ENCODE measurements at places on chromosomes 7 and 10.

DNA sequence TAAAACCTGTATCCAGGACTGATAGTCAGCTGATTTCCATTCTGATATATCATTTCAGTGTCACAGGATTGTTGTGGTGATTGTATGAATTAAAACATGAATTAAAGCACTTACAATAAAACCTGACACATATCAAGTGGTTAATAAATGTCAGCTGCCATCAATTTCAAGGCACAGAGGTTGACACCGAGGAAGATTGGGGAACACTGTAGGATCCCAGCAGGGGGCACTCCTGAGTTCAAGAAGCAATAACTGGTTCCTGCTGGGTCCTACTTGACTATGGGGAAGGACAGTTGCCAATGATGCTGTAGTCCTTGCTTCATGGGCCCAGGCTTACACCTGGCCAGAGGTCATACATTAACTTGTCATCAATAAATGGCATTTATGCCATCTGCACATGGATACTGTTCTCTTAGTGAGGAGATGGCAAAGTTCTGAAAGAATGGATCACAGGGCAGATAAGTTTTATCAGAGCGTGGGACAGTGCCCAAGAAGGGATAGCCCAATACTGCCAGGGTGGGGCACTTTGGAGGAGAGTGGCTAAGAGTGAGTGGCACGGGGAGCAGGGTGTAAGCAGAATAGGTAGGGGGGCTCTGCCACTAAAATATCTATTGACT is 24.1 kb downstream of the FZD1 start:
- no peak for DNase-seq

- no peak for DNase-seq
Measured at GRCh38 chr7:20227291-20227795, 10.2 kb upstream of the MACC1 start.

- no peak for DNase-seq
Measured at GRCh38 chr7:94003446-94004023, 620 bp downstream of the BET1 start.

- DNase-seq: no peak
Measured at GRCh38 chr10:110169586-110169985, 37.8 kb upstream of the MXI1 start.

- no peak for DNase-seq
Measured at GRCh38 chr10:126618466-126618865, 52.0 kb downstream of the C10orf90 start.

DNA sequence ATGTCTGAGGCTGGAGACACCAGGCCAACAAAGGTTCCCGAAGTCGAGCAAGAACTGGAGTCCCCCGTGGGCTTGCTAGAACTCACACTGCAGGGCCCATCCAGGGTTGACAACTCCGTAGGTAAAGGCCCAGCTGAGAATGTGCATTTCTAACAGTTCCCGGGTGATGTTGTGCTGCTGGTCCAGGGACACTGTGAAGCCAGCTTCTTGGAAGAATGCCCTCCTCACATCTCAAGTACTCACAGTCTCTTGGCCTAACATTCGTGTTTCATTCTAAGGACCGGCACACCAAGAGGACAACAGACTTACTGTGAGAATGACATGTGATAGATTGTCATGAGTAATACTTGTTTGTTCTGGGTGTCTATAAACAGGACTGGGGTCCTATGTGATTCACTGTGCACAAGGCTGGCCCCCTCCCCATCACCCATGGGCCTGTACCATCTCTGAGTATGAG is 682.3 kb upstream of the IGFBP3 start:
- DNase-seq: no peak

GRCh38 chr10:130350996-130351395 is 214.8 kb downstream of the GLRX3 start:
- no peak for DNase-seq

DNA sequence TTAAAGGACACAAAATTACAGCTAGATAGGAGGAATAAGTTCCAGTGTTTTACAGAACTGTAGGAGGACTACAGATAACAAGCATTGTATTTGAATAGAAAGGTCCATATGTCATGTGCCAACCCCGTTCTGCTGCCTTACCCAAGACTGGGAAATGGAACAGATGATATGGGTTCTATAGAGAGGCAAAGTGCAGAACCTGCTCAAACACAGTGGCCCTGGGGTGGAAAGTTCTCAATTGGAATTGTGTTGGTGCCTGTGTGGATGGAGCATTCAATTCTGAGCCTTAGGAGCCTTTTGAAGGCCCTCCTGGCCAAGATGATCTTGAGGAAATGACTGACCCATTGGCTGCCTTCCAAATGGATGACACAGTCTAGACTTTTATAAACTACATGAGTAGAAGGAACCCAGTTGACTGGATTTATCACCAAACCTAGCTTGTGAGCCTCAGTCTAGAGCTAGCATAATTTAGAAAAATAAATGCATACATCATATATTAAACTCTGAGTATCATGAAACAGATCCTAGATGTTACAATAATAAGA is 4.1 kb upstream of the PRSS1 start:
- no peak for DNase-seq

GRCh38 chr7:79653136-79653631 is 199.7 kb upstream of the MAGI2 start:
- no peak for DNase-seq

DNA sequence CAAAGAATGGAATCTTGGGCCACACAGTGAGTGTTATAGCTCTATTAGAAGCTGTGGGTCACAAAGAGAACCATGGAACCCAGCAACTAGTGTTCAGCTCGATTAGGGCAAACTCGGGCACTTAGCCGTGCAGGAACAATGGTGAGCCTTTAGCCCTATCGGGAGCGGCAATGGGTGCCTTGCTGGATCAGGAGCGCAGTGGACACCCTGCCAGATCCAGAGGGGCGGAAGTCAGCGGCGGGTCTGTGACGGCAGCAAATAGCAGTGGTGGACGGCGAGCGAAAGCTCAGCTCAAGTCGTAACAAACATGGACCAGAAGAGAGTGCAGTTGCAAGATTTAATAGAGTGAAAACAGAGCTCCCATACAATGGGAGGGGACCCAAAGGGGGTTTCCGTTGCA is 43.9 kb upstream of the NRG3 start:
- no peak for DNase-seq

DNA sequence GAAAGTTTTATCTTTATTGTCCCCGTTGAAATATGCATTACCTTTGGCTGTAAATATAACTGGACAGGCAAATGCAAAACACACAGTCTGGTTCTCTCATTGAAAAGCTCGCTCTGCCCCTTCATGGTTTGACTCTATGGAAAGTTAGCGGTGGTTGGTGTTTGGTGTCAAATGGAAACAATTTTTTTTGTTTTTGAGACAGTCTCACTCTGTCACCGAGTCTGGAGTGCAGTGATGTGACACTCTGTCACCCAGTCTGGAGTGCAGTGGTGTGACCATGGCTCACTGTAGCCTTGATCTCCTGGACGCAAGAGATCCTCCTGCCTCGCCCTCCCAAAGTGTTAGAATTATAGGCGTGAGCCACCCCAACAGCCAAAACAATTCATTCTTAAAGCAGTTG is 149.7 kb downstream of the LRRC4 start:
- DNase-seq: no peak

DNA sequence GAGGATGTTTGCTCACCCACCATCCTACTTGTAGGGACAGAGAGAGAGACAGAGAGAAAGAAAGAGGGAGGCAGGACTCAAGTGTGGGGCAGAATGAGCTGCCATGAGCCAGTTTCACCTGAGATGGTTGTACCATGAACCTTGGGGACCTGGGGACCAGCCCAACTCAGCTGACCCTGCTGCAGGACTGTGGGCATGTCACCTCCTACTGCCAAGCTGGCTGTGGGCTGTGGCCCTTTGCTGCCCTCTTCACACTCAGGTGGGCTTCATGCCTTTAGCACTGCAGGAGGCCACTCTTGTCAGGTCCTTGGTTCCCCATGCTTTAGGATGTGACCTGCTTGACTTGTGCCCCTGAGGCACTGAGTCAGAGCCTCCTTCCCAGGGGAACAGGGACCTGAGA is 108.2 kb upstream of the PCBD1 start:
- no peak for DNase-seq

GRCh38 chr7:54964136-54964535 is 54.7 kb upstream of the EGFR start:
- DNase-seq: no peak

GRCh38 chr7:3002631-3003030 is 41.0 kb downstream of the CARD11 start:
- DNase-seq: no peak

GRCh38 chr7:26603631-26604030 is 260.8 kb downstream of the SKAP2 start:
- DNase-seq: no peak

DNA sequence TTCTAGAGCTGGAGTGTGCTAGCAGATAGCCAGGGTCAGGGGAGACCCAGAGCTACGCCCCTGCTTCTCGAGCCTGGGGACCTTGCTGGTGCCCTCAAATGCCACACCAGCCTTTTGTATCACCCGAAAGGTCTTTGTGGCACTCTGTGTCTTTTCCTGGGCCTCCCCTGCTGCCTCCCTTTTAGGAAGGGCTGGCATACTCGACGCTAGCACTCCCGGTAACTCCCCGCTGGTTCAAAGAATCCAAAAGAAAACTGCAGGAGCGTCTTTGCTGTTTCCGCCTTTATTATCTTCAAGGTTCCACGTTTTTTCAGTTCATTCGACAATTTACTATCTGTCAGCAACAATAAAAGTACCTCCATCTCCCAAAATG is 36.3 kb downstream of the CTBP2 start:
- DNase-seq: no peak

GRCh38 chr7:94698275-94698674 is 42.3 kb upstream of the SGCE start:
- no peak for DNase-seq

- no peak for DNase-seq
Measured at GRCh38 chr10:38094927-38095574, 914 bp downstream of the ZNF37A start.

GRCh38 chr10:11760861-11761260 is 18.7 kb downstream of the ECHDC3 start:
- no peak for DNase-seq

GRCh38 chr10:31709028-31709427 is 219.6 kb downstream of the ARHGAP12 start:
- no peak for DNase-seq

DNA sequence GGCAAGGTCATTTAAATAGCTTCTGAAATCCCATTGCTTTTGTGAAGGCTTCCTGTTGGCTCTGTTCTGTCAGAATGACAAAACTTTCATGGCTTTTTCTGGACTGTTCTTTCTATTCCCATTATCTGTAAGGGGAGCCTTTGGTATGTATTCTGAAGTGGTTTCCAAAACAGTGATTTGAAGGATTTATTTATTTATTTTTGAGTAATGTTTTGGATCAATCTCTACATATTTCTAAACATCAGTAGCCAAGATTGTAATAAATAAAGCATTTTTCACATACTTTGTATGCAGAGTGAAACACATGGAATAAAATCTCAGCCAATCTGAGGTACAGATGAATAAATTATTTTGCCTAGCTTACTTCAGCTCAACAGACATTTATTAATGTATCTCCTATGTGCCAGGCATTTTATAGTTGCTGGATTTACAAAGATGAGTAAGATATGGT is 121.1 kb downstream of the BBS9 start:
- no peak for DNase-seq

GRCh38 chr10:15863733-15864132 is 3.4 kb upstream of the MINDY3 start:
- no peak for DNase-seq

- no peak for DNase-seq
Measured at GRCh38 chr7:133428876-133429275, 176.0 kb downstream of the EXOC4 start.

DNA sequence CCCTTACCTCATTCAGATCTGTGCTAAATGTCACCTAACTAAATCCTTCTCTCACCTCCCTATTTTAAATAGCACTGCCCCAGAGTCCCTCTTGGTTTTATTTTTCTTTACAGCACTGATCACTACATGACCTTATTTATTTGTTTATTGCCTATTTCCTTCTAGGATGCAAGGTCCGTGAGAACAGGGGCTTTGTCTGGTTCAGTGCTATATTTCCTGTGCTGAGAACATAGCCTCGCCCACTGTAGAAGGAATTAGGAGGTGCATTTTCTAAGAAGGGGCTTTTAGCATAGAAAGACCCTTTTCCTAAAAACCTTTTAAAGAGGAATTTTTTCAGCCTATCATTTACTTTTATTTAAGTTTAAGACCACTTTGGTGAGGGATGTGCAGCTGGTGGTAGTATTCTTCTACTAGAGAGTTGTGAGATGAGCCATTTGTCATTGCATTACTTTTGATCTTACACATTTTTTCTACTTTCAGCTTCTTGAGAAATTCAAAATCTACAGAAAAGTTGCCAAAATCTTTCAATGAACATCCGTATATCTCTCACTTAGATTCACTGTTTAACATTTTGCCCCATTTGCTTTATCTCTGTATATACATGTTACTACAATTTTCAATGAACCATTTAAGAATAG is 13.5 kb upstream of the PCGF5 start:
- DNase-seq: no peak

DNA sequence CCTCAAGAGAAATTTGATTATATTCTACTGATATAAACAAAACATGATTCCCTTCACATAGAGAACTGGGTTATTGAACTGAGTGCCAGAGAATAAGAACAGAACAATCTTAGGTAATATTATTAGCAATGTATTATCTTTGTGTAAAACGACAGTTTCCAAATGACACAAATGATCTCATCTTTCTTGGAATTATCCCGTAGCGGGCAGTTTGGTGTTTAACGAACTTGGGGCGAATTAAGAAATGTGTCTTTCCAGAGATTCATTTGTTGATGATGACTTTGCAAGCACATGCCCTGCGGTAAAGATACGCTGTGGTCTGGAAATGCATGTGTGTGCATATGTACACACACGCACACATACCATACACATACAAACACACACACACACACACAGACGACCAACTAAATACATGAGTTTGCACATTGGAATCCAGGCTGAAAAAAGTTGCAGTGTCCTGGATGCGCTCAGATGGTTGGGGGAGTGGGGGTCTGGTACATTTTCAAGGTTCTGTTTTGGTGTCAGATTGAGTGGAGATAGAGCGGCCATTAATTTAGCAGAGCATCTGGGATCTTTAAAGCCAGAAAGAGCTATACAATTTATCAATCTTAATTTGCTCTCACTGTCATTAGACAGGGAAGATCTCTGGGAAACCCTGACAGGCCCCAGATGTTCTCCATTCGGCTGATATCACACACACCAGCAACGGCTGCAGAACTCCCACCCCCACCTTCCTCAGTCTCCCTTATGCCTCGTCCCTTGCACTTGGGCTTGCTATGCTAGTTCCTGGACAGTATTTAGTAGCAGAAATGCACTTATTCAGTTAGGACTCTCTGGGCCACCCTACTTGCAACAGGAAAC is 112.4 kb upstream of the FAM171A1 start:
- DNase-seq: no peak

- peak; percentile 57 for DNase-seq
Measured at GRCh38 chr10:121532292-121532864, 65.9 kb downstream of the FGFR2 start.

GRCh38 chr7:47253650-47254080 is 328.2 kb downstream of the TNS3 start:
- peak; percentile 50 for DNase-seq

Measured in substantia nigra (tissue), 51 donors.